Body of pancreas (tissue), 4 donors: ENCODE measurements at places on chromosomes 7 and 10. TPM values are rescaled to one million over a fixed set of nuclear protein-coding genes. Genes with fewer than 3 reads are reported as not detected.

GRCh38 chr7:127396184-127396583 is 3.7 kb upstream of the ZNF800 start:
- peak; percentile 20 for DNase-seq

GRCh38 chr10:19713800-19714525 is 102.3 kb upstream of the PLXDC2 start:
- DNase-seq: no peak

TUBAL3 gene
- not detected for total RNA-seq

DNA sequence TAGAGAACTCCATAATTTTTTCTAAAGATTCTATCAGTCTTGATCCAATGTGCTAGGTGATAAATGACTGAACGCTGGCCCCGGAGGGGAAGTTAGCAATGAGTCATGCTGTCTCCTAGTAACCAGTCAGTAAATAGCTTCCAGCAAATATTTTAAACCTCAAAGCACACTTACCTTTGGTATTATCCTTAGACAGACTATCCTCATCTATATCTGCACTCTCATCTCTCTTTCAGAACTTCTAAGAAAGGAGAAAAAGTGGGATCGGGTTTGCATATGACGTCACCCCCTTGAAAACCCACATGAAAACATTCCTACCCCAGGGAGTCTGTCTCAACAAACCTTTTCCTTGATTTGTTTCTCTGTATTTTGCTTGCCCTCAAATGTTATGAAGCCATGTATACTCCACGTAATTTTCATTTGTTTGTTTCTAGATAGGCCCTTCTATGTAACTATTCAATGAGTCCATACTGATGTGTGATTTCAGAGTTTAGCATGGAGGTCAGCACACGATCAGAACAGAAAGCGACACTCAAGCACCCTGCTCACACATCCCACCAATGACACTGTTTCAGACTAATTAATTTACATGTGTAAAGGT is 174.9 kb upstream of the NRP1 start:
- peak; percentile 62 for DNase-seq

OPN4 gene
- not detected for total RNA-seq

GRCh38 chr7:20454202-20454601 is 123.5 kb downstream of the ITGB8 start:
- no peak for DNase-seq

DNA sequence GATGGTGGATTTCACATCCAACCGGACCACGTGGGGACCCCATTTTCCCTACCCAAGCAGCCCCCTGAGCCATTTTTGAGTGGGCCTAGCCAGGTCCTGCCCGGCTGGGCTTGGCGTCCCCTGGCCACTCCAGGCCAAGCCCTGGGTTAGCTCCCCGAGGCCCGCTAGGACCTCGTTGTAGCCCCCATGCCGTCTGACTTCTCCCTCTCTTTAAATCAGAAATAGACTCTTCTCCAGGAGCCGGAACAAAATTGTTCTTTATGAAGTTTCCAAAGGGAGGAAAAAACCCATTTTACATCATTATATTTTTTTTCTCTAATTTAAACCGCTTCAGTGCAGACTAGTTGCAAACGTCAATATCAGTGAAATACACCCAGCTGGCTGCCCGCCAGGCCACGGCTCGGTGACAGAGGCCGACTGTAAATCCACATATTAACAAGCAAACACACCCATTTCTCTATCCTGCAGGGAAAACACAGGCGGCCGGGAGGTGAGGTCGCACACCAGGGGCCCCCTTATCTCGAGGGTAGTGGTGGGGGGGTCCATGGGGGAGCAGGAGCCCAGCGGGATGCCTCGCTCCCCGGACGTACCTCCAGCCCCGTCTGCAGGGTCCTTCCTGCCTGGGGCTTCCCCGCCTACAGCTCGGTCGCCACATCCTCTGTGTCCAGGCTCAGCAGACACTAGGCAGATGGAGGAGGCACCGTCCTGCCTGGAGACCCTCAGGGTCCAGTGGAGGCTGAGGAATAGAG is 72.7 kb downstream of the ELFN1 start:
- DNase-seq: peak; percentile 70

DNA sequence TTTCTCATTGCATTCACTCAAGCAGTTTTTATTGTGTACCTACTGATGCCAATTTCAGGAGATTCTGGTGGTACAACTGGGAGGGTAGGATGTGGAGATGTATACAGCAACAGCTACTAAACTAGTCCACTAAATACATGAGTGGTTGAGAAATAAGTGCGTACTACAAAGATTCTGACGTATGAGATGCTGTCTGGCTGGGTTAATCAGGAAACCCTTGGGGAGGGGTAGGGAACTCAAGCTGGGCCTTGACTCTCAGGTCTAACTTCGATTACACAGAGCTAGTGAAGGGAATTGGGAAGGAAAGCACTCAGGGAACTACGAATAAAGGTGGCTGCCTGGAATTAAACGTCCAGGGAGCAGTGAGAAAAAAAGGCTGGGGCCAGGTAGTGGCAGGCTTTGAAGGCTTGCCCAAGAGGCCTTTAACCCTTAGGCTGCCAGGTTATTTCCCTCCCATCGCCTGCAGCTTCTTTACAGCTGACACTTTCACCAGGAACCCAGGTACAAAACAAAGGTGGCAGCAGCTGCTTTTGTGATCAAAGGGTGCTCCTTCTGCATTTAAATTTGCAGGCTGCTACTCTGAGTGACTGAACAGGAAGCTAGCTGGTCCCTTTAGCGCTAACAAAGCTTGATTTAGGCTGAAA is 3.2 kb downstream of the MMS19 start:
- DNase-seq: no peak

DNA sequence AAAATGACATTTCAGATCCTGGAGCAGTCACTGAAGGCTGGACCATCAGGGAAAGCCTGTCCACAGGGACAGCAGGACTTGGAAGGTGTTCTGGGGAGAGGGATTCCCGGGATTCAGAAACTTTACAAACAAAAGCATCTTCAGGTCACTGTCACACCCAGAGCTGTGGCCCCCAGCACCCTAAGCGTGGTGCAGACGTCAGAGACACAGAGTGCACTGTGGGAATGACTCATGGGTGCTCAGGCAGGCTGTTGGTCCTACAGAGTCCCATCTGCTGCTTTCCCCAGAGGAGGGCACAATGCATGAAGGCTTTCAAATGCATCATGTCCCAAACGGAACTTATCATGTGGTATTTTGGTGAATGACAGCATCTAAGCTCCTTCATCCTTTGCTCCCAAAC is 13.1 kb upstream of the LRMDA start:
- no peak for DNase-seq

SMO gene
- total RNA-seq: 12.2 TPM

DNA sequence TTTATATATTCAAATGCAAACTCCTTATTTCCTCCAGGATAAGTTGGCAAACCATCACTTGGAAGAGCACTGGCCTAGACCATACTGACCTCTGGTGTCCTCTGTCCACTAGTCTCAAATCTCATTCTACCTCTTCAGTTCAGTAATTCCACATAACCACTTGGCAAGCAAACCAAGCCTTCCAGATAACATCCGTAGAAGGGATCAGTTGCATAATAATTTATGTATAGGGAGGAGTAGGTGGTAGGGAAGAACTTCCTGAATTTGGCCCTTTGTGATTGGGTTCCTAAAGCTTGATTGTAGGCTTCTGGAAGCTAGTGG is 55.0 kb downstream of the WAC start:
- no peak for DNase-seq

GRCh38 chr10:47358457-47358856 is 10.3 kb downstream of the RBP3 start:
- no peak for DNase-seq

LHPP gene
- total RNA-seq: 9.9 TPM

DNA sequence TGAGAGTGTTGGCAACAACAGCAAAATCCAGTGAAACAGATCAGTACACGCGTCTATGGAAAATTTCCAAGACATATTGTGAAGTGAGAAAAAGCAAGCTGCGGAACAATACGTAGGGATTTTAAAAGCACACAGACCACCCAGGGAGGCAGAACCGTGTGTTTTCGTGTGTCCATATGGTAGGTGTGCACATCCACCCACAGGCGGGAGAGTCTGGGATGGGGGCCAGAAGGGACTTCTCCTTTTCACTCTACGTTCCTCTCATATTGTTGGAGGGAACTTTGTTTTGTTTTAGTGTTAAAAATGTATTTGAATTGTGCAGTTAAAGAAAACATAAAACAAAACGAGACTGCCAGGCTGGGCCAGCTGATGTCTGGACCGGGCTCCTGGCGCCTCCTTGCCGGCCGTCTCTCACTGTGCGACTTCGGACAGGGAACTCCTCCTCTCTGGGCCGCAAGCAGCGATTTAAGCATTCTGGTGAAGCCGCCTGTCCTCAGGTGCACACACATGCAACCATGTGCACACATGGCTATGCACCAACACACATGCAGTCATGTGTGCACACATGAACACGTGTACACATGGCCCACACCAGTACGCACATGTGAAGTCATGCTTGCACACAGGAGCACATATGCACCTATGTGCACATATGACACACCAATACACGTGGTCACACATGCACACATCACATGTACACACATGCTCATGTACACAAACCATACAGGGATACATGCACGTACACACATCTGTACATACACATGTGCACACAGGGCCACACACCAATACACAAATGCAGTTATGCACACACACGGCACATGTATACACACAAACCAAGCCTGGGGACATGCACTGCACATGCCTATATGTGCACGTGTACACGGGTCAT is 141.1 kb downstream of the ELFN1 start:
- DNase-seq: no peak

UCN3 gene
- total RNA-seq: not detected

GRCh38 chr7:97317575-97317974 is 200.1 kb downstream of the SDHAF3 start:
- no peak for DNase-seq

HPSE2 gene
- not detected for total RNA-seq

CCL26 gene
- not detected for total RNA-seq

GRCh38 chr10:126074291-126074690 is 177.9 kb downstream of the FANK1 start:
- no peak for DNase-seq

NEUROD6 gene
- not detected for total RNA-seq

- DNase-seq: no peak
Observed at GRCh38 chr10:23768281-23768680, 329.4 kb downstream of the OTUD1 start.

- no peak for DNase-seq
Observed at GRCh38 chr10:123480845-123481244, 185.3 kb upstream of the GPR26 start.

DNA sequence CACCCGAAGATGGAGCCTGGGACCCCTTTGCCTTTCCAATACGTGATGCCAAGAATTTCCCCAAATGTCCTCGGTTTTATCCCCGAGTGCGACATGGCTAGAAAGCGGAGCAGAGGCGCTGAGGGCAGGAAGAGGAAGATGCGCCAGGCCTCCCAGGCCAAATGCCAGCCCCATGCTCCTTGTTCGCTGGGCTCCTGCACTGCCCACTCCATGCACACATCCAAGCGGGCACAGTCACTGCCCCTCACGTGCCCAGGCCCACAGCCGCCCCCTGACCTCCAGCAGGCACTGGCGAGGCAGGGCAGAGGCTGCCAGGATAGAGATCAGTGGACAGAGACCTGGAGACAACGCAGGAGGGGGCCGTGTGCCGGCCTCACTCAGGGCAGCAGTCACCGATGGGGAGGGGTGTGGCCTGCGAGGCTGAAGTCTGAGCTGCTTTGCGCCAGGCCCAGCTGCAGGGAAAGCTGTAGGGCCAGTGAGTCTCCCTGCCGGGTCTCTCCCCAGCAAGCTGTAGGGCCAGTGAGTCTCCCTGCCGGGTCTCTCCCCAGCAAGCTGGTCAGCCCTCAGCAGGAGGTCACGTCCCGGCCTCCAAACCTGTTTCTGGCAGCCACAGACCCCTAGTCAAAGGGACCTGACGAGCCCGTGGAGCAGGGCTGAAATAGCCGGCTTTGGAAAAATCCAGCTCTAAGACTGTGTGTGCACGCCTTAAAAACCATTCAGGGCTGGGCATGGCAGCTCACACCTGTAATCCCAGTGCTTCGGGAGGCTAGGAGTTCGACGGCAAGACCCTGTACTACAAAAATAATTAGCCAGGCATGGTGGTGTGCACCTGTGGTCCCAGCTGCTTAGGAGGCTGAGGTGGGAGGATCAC is 100.6 kb upstream of the DIP2C start:
- DNase-seq: no peak

NPY gene
- total RNA-seq: 6.3 TPM

GRCh38 chr10:17237915-17238444 is 9.9 kb downstream of the VIM start:
- no peak for DNase-seq

ACTL6B gene
- 0.52 TPM for total RNA-seq
